ENCODE measurements at places on chromosomes 5 and 9.

DNA sequence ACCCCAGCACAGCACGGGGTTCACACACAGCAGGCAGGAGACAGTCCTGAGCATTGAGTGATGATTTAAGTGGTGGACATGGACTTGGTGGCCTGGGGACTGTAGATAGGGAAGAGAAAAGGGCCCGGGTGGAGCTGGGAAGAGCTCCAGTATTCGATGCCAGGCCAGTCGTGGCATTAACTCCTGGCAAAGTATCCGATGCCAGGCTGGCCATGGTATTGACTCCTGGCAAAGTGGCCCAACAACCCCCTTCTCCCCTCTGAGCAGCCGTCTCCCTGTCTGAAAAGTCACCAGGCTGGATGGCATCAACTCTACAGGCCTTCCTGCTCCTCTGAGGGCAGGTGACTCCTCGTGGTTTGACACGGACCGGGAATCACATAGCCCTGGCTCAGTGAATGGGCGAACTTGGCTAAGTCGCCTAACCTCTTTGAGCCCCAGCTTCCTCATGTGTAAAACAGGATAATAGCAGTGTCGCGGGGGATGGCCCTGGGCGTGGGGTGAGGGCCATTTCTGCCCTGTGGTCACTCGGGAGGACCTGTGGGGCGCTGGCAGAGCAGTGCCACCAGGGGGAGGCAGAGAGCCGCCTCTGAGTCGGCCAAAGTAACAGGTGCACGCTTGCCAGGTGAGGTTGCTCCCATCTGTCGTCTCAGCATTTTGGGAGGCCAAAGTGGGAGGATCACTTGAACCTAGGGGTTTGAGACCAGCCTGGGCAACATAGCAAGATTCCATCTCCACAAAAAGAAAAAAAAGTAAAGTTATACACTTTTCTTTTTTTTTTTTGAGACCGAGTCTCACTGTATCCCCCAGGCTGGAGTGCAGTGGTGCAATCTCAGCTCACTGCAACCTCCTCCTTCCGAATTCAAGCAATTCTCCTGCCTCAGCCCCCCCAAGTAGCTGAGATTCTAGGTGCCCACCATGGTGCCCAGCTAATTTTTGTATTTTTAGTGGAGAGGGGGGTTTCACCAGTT lies 5.7 kb upstream of the SEC16A start:
- DNase-seq = no peak
- H3K36me3 ChIP-seq = no peaks in the 10 kb centered on the region
- H3K4me1 ChIP-seq = peaks cover 12% of the 10 kb centered on the region

- no peak for DNase-seq
- no peak overlapping the region for H3K4me3 ChIP-seq
- no peak overlapping the region for H3K27ac ChIP-seq
- H3K36me3 ChIP-seq = no peaks in the 10 kb centered on the region
Observed at GRCh38 chr5:113524927-113525326, 11.4 kb downstream of the YTHDC2 start.

DNA sequence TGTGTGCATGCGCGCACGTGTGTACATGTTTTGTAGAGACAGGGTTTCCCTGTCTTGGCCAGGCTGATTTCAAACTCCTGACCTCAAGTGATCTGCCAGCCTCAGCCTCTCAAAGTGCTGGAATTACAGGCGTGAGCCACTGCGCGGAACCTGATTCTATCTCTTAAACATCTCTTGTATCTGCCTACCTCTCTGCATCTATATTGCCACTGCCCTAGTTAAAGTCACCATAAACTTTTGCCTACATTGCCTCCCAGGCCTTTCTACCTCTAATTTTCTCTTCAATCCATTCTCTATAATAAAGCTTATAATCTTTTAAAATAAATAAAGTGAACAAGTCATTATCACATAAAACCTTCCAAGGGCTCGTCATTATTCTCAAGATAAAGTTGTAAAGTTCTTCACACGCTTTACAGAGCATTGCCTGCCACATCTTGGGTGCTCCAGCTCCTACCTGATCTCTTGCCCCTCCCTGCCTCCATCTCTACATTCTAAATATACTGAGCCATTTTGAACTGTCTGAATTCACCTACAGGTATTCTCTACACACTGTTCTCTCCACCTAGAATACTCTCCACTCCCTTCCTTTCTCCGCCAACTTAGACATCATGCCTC lies 15.0 kb downstream of the TRPM6 start:
- no peaks in the 10 kb centered on the region for H3K27me3 ChIP-seq
- H3K27ac ChIP-seq = no peak overlapping the region
- no peak overlapping the region for H3K4me3 ChIP-seq
- H3K4me1 ChIP-seq = no peaks in the 10 kb centered on the region
- H3K36me3 ChIP-seq = no peaks in the 10 kb centered on the region

GRCh38 chr9:89768051-89768450 lies 163.2 kb downstream of the GADD45G start:
- no peak overlapping the region for H3K4me3 ChIP-seq
- no peaks in the 10 kb centered on the region for H3K36me3 ChIP-seq
- no peaks in the 10 kb centered on the region for H3K4me1 ChIP-seq
- DNase-seq = no peak
- no peaks in the 10 kb centered on the region for H3K27me3 ChIP-seq

DNA sequence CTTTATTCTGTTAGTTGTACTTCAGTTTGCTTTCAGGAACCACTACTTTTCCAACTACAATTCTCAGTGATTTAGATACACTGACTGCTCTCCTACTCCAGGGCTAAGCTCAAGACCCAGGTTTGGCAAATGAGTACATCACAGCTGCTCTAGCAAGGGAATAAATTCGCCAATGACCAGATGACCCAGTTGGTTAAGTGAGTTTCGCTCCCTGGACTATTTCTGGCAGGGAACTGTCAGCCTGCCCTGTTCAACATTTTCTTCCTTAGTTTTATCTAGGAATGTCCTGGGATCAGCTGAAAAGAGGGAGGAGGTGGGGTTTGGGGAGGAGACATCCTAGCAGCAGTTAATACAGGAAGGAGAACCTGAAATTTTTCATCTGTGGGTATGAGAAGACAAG lies 6.4 kb upstream of the STARD4 start:
- no peaks in the 10 kb centered on the region for H3K36me3 ChIP-seq
- H3K27ac ChIP-seq = no peak overlapping the region
- H3K4me1 ChIP-seq = peaks cover under 1% of the 10 kb centered on the region
- H3K4me3 ChIP-seq = no peak overlapping the region
- DNase-seq = no peak
- H3K27me3 ChIP-seq = no peaks in the 10 kb centered on the region

DNA sequence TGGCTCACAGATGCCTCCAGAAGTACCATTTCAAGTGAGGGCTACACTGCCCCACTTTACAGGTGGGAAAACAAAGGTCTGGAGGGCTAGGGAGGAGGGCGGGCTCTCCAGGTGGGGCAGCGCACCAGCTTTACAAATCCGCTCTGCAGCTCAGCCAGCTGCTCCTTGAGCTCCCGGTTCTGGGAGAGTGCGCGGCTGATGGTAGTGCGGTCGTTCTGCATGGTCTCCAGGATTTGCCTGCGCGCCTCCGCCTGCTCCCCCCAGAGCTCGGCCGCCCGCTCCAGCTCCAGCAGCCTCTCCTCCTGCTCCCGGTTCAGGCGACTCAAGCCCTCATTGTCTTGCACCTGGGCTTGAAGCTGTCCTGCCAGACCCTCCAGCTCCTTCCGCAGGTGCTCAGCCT lies 15.5 kb downstream of the GOLGA2 start:
- peaks cover 13% of the 10 kb centered on the region for H3K36me3 ChIP-seq
- H3K27me3 ChIP-seq = no peaks in the 10 kb centered on the region
- no peaks in the 10 kb centered on the region for H3K4me1 ChIP-seq
- no peak overlapping the region for H3K4me3 ChIP-seq
- DNase-seq = no peak

GRCh38 chr9:82993856-82994605 lies 68.9 kb downstream of the RASEF start:
- H3K4me3 ChIP-seq = no peak overlapping the region
- H3K36me3 ChIP-seq = no peaks in the 10 kb centered on the region
- no peaks in the 10 kb centered on the region for H3K27me3 ChIP-seq
- H3K27ac ChIP-seq = no peak overlapping the region

DNA sequence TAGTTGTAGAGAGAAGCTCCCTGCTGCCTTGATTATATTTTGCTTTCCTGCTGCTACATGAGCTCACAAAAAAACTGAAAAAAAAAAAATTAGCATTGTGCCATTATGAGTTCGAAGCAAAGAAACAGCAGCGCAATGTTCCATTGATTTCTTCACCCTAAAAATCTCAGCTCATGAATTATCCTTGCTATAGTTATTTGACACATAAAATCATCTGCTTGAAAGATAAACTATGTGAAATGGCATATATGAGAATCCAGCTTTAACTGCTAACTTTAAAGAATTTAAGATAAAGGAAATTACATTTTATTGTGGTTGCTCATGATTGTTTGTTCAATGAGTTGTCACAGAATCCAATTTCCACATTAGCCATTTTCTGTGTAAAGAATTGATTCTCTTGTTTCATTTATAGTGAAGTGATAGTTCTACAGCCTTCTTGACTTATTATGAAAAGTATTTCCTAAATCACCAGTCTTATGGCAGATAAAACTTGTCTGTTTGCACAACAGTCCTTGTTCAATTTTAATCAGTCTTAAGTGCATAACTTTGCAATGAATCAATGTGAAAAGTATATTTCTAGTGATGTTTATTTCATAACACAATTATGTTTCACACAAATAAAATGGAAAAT lies 1275.0 kb upstream of the CDH9 start:
- no peaks in the 10 kb centered on the region for H3K36me3 ChIP-seq
- H3K4me3 ChIP-seq = no peak overlapping the region
- DNase-seq = no peak
- H3K4me1 ChIP-seq = no peaks in the 10 kb centered on the region
- H3K27ac ChIP-seq = no peak overlapping the region
- no peaks in the 10 kb centered on the region for H3K27me3 ChIP-seq

- no peaks in the 10 kb centered on the region for H3K36me3 ChIP-seq
- no peak for DNase-seq
- no peak overlapping the region for H3K27ac ChIP-seq
- H3K27me3 ChIP-seq = no peaks in the 10 kb centered on the region
Observed at GRCh38 chr9:86413971-86414880, 60.0 kb upstream of the TUT7 start.

DNA sequence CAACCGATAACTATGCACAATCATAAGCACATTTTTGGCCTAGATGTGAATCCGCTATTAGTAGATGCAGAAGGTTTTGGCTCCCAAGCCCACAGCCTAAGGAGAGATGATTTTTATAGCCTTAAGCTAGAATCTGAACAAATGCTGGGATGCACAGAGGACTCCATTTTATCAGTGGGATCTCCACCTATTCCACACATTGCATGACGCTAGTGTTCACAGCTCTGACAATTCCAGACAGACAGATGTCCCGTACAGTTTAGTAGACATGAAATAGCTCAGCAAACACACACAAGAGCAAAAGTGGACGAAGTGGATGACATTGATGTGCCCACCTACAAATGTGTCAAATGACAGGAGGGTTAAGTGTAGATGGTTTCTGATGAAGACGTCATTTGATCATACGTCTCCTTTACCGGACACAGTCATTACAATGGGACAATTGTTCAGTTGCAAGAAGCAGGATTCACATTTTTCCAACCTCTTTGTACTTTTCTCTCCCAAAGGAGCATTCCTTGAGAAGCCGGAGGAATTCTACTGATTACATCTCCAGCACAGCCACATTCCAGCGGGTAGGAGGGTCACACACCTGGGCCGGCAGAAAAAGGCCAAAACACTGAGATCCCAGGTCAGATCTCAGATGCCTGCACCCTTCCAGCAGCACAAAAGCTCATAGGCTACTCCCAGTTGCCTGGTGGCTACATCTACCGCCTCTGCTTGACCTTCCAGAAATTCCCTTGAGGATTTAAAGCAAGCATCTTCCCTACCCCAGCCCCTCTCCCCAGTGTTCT lies 202.4 kb downstream of the SLIT3 start:
- H3K4me3 ChIP-seq = no peak overlapping the region
- H3K4me1 ChIP-seq = peaks cover 2% of the 10 kb centered on the region
- DNase-seq = no peak
- no peaks in the 10 kb centered on the region for H3K36me3 ChIP-seq
- H3K27ac ChIP-seq = no peak overlapping the region

GRCh38 chr5:41695920-41696582 lies 174.2 kb downstream of the OXCT1 start:
- no peaks in the 10 kb centered on the region for H3K27me3 ChIP-seq
- no peak for DNase-seq
- H3K36me3 ChIP-seq = no peaks in the 10 kb centered on the region

Measured in keratinocyte (primary cell).